ENCODE measurements at places on chromosomes 12 and 14.

- DNase-seq: no peak
Observed at GRCh38 chr12:100995771-100996170, 201.2 kb downstream of the ANO4 start.

GRCh38 chr14:73467800-73468199 lies 9.5 kb upstream of the NUMB start:
- DNase-seq: no peak

DNA sequence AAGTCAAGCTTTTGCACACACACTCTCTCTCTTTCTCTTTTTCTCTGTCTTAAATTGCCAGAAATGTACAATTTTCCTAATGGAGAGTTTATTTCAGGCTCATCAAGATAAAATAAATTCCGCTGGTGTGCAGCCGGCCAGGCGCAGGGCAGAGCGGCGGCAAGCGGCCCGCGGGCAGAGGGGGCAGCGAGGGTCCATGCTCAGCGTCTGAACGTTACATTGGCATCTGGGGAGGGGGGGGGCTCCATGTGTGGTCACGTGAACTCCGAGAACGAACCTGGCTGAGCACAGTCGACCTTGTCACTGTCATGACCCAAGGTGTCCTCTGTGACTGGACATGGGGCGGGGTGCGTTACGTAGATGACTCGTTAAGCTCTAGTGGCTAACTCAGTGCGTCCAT lies 23.8 kb upstream of the FZD10 start:
- DNase-seq: no peak

- no peak for DNase-seq
Observed at GRCh38 chr12:8446642-8447547, 8.9 kb upstream of the CLEC6A start.

DNA sequence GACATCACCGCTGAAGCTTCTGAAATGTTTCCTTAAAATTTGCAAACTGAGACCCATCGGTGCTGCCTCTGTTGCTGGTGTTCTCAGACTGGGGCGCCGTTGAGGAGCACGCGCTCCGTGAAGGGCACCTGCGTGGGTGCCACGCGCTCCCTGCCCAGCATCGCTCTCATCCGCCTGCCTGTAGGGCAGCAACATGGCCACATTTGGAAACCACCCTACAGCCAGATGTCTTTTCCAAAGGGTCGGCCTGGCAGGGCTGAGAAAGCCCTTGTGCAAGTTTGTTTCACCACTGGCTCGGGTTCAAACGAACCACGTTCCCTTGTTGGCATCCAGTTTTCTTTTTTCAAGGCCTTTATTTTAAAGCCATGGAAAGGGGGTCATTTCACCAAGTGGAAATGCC lies 13.9 kb downstream of the ADGRD1 start:
- no peak for DNase-seq

GRCh38 chr14:74217672-74218448 lies 21.4 kb upstream of the VSX2 start:
- peak; percentile 58 for DNase-seq

GRCh38 chr12:101172316-101172715 lies 37.7 kb downstream of the SLC5A8 start:
- no peak for DNase-seq

GRCh38 chr12:104519190-104520019 lies 62.7 kb downstream of the CHST11 start:
- peak; percentile 36 for DNase-seq

DNA sequence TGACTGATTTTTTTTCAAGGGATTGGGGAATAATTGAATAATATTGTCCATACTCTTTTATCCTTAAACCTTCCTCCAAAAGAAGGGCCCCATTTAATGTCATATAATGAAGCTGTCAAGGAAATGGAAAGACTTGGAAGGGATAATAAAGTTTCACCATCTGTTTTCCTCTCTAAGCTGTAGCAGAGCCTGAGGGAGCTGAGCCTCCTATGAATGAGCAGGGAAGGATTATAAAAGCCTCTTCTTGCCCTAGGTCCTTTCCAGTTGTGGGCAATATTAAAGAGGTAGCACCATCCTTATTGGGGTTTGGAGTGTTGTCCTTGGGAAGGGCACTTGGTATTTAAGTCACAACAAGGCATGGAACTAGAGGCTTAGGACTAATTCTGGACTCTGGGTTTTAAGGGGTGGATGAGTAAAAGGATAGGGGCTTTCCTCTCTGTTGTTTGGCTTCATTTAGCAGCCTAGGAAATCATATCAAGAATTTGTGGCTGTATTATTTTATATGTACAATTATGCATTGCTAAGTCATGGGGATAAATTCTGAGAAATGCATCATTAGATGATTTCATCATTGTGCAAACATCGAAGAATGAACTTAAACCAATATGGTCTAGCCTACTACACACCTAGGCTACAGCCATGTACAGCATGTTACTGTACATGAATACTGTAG lies 408.5 kb upstream of the DCN start:
- DNase-seq: no peak

DNA sequence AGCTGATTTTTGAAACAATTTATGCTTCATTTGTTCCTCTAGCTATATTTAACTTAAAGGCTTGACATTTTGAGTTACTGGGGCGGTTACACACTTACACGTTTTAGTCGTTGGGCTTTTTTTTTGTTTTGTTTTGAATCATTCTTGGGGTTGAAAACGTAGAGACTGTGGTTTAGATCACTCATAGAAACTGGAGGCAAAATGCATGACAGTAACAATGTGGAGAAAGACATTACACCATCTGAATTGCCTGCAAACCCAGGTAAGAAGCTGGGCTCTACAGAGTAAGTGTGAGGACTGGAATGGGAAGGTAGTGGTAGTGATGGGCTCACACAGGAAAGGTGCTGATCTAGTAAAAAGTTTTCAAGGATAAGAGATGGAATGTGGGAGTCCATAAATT lies at the start of gene CLEC2D:
Gene CLEC2D, plus strand, starts transcription at position 180 of the 400 bp plus-strand sequence. Its CDS starts 22 bp downstream, at position 202.
- peak; percentile 78 for DNase-seq

DNA sequence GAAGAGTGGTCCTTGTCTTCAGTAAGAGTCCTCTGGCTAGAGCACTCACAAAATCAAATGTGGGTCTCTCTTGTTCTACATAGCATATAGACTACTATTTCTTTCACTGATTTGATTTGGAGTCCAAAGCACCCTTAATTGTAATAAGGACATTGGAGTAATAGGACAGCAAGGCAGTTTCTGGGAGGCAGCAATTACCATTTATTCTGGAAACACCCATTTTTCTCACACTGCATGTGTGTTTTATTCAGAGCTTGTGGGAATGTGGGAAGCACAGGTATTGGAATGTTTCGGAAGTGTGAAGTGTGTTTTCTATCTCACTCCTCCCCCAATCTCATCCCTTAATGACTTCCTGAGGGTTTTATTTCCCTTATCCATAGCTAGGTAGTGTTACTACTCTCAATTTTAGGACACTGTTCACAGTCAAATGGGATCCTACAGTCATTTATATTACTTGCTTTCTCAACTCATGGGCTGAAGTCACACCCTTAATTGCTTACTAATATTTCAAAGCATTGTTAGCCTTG lies 20.2 kb downstream of the PCBP2 start:
- no peak for DNase-seq

GRCh38 chr14:55977392-55978150 lies 140.6 kb upstream of the PELI2 start:
- no peak for DNase-seq

- DNase-seq: peak; percentile 59
Observed at GRCh38 chr12:442235-442884, 17.4 kb upstream of the B4GALNT3 start.

- no peak for DNase-seq
Observed at GRCh38 chr14:54889919-54890318, 12.7 kb downstream of the GCH1 start.

DNA sequence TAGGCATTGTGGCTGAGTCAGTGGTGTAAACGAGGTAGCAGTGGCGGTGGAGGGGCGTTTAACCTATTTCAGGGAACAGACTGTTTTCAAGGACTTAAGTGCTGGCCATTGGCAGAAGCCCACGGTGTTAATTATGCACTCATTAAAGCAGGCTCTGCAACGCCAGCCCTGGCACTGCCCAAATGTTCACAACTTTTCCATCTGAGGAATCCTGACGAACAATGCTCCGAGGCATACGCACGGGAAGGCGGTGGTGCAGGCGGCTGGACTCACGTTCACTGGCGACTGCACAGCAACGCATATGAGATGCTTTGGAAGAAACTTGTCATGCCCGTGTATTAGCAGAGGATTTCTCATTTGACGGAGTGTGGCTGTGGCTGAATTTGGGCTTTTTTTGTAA lies 70.6 kb upstream of the SLC24A4 start:
- no peak for DNase-seq

GRCh38 chr12:131250028-131250950 lies 296.6 kb downstream of the ADGRD1 start:
- no peak for DNase-seq

DNA sequence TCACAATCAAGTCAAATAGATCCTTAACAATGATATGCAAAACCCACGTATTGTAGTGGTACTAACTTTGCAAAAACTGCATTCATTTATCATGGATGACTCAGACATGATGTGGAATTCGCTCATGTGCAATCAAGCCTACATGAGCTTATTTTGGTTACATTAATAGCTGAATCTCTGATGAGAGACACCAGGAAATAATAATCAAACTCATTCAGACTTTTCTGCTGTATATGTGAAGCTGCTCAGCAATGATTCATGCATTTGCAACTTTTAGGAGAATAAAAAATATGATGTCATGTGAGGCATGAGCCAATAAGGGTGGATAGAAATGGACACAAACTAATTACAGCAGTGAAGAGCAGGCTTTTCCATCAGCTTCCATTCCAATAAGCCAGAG lies 1075.8 kb upstream of the TMEM132C start:
- no peak for DNase-seq

GRCh38 chr12:5371631-5372030 lies 60.3 kb upstream of the NTF3 start:
- no peak for DNase-seq

GRCh38 chr12:71972441-71973074 lies 33.9 kb downstream of the TPH2 start:
- no peak for DNase-seq

Data from CD4-positive, alpha-beta T cell treated with Interleukin-15 for 4 hours (primary cell).